ENCODE measurements at places on chromosomes 11 and 22.

DNA sequence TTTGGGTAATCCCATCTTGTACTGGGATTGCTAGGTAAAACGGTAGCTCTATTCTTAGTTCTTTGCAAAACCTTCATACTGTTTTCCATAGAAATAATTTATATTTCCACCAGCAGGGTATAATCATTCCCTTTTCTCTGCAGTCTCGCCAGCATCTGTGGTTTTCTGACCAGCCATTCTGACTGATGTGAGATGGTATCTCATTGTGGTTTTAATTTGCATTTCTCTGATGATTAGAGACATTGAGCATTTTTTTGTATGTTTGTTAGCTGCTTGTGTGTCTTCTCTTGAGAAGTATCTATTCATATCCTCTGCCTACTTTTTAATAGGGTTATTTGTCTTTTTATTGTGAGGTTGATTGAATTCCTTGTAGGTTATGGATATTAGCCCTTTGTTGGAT, 220.9 kb downstream of the PGR start:
- no peak for ATAC-seq

- ATAC-seq = no peak
These were observed 17.4 kb downstream of the LARGE2 start for GRCh38 chr11:45939836-45940235.

- ATAC-seq = no peak
These were observed 657.5 kb downstream of the FAM181B start for GRCh38 chr11:82076126-82076525.

DNA sequence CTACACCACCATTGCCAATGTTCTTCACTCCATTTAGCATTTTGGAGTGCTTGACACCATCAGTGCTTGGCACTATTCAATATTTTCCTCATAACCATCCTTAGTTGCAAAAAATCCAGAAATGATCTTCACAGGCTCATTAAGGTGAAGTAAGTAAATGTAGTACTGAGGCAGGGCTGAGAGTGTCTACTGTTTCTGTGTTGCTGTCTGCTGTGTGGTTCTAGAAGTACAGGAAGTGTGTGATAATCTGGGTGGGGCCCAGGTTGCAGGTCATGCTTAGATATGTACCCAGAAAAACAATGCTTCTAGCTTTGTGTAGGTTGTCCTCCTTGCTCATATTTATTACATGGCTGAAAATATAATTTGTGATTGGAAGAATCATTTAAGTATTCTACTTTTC, 411.8 kb upstream of the CCDC179 start:
- no peak for ATAC-seq

DNA sequence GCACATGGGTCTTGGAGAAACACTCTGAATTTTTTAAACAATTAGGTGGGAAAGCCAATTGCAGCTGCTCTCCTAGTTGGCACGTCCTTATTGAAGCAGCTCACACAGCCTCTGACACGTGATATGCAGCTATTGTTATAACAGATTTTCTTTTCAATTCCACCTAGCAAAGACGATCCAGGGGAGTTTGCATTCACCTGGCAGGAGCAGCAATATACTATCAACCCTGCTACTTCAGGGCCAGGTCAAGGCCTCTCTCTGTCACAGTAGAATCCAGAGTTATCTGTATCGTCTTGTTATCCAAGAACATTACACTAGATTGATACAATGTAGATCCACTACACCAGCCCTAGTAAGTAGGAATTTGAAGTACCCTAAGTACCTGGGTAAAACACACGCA, 8.3 kb downstream of the KRTAP5-11 start:
- ATAC-seq = no peak

- ATAC-seq = no peak
These were observed 84.8 kb downstream of the MTNR1B start for GRCh38 chr11:93054279-93054678.

- peak; percentile 95 for ATAC-seq
These were observed 18.0 kb downstream of the CREB3L1 start for GRCh38 chr11:46295312-46296058.

- peak; percentile 55 for ATAC-seq
These were observed 8.1 kb downstream of the BCL9L start for GRCh38 chr11:118917481-118918127.

DNA sequence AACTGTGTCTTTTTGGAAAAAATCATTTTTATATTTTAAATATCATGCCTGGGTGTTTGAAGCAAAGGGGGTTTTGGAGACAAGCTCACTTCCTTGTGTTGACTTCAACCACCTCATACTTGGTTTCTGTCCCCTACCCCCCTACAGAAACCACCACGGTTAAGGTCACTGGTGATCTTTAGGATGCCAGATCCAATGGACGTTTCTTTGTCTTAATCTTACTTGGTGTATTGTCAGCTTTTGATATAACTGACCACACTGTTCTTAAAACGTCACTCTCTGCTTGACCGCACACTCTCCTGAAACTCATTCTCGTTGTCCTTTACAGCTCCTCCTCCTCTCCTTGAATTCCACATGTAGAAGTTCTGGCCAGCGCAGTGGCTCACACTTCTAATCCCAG, 34.8 kb upstream of the SWAP70 start:
- no peak for ATAC-seq

DNA sequence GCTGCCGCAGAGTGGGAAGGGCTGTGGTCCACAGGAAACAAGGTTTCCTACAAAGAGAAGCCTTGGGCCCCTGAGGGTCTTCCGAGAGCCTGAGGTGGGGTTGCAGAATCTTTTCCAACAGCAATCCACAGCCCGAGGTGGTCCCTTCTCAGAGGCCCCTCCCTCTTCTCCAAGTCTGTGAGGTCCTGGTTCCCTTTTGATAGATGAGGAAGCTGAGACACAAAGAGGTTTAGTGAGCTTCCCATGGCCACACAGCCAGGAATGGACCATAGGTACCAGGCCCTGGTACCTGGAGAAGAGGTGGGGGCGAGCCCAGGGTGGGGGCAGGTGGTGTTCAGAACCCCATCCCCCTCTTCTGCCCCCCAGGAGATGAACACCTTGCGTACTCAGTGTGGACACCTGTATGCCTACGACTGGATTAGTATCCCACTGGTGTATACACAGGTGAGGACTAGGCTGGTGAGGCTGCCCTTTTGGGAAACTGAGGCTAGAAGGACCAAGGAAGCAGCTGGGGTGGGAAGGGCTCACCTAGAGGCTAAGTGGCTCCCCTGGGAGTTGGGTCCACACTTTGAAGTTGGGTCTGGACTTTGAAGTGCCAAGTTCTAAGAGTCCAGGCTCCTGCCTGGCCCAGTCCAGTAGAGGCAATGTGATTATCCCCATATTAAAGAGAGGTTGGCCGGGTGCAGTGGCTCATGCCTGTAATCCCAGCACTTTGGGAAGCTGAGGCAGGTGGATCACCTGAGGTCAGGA, 7.0 kb downstream of the BEST1 start:
- no peak for ATAC-seq

DNA sequence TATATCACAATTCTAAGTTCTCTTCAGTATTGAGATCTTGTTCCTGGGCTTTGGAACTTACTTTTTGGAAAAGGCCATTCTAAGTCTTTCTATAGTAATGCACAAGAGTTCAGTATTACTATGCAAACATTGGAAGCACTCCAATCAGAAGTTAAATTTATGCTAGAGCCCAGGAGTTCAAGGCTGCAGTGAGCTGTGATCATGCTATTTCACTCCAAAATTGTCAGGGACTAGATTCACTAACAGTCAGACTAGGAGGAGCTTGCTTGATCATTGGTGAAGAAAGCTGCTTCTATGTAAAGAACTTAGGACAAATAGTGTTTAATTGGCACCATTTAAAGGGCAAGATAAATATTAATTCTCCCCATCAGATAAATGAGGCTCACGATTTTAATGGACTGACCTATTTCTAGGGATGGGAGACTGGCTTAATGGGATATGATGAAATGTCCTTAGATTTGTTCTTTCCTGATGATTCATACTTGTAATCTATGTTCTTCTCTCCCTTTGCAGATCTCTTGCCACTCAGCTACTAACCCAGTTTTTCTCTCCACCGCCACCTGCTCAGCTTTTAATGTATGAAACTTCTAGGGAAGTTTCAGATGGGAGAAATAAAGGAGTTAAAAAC, 32.6 kb upstream of the TMEM123 start:
- no peak for ATAC-seq

- no peak for ATAC-seq
These were observed 304.9 kb downstream of the NTM start for GRCh38 chr11:131675121-131675888.

GRCh38 chr11:73325036-73325981, 17.2 kb downstream of the ARHGEF17 start:
- ATAC-seq = peak; percentile 20

- no peak for ATAC-seq
These were observed 110.4 kb downstream of the ELP4 start for GRCh38 chr11:31619980-31620379.

- no peak for ATAC-seq
These were observed 46.6 kb downstream of the CELF1 start for GRCh38 chr11:47506373-47506772.

DNA sequence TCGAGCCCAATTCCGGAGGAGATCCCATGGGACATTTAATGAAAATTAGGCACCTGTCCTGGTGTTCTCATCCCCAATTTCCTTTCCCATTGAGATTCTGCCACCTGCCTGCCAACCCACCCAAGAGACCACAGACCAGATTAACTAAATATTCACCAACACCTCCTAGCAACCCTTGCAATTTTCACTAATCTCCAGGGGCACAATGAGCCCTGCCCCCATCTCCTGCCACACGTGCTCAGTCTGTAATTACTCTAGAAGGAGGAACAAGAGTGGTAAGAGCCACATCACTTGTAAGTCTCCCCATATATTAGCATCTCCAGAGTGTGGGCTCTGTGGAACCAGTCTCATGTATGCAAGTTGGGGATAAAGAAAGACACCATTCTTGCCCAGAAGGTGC, 38.0 kb downstream of the IL18BP start:
- no peak for ATAC-seq

GRCh38 chr22:27125539-27125938, 468.2 kb downstream of the MIAT start:
- ATAC-seq = no peak

DNA sequence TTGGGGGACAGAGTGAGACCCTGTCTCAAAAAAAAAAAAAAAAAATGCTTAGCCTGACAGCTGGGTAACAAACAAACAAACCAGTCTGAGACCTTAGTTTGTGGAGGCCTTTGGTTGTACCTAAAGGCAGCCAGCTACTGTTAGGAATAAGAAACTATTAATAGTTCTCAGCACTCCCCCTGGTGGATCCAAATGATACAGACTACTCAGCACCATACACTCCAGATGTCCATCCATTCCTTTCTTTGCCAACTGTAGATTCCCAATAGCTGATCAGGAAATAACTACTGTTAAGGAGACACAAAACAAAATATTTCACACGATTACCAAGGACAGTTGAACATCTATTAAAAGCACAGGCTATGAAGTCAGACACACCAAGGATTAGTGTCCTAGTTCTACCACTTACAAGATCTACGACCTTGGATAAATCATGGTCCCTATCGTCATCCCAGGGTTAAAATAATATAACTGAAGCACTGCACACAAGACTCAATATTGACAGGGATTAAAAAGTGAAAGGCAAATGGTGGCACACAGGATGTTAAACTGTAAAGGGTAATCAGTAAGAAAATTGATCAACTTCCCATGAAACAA, 17.2 kb downstream of the CLDN25 start:
- ATAC-seq = peak; percentile 41
